EL (cell line): ENCODE measurements at places on chromosomes 2 and 18.
A peak's percentile ranks its signal among the peaks of the same experiment; 100 is the strongest.

GRCh38 chr18:58723810-58724602, 52.7 kb downstream of the MALT1 start:
- no peak for DNase-seq

DNA sequence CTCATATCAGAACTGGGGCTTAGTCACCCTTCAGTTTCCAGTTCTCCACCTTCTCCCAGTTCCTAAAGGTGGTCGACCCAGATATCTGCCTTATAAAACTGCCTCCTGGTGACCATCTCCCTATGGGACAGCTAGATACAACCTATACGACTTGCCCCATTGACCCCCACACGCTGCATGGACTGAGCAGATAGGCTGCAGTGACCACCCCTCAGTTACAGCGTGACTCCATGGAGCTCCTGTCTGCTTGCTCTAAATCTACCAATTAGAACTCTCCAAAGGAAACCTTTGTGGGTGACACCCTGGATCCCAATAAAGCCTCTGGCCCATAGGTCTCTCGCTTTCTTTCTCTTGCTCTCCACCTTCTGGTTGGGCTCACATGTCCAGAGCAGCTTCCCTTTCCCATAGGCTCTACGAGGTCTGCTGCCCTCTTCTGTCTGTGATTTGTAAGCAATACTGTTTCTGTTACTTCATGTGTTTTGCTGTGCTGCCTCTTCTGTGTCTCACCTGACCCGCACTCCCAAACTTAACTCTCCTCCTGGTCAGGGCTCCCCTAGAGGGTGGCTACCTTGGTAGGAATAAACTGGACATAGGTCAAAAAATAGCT, 971.3 kb upstream of the FAM98A start:
- peak; percentile 5 for DNase-seq

- DNase-seq: no peak
Observed at GRCh38 chr2:197851451-197851850, 47.1 kb downstream of the PLCL1 start.

- no peak for DNase-seq
Observed at GRCh38 chr18:3529077-3529476, 79.1 kb downstream of the TGIF1 start.

DNA sequence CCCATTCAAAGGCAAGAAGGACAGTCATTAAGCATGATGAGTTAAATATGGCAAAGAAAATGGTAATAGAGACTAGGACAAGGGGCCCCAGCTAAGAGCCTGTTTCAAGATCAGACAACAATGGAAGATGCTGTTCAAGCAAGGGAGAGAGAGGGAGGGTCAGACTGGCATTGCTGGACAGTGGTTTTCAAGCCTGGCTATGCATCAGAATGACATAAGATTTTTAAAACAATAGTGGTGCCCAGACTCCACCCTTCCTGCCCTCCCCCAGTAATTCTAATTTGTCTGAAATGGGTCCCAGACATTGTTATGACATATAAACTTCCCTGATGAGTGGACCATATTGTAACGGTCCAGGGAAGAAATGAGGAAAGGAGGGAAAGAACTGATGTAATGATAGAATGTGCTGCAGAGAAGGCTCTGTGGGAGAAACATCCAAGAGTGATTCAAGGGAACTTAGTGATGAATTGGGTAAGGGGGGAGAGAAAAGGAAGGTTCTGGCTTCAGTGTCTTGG, 112.9 kb upstream of the TRIB2 start:
- no peak for DNase-seq

DNA sequence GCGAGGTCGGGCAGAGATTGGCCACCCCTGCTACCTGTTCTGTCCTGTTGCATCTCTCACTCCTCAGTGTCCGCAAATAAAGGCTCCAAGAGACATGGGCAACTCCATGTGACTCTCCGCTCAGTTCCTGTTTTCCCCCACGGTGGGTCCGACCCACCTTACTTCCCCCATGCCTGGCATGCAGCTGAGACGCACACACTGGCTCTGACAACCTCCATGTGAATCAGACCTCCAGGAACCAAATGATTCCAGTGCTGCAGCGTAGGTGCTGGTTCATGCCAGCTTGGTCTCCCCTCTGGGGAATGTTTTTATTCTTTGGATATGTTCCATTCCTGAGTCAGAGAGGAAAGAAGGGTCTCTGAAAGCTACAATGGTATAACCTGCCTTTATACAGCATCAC, 221.5 kb downstream of the SH3RF3 start:
- no peak for DNase-seq
